Fibroblast of lung (primary cell): ENCODE measurements at places on chromosomes 16 and 17.
A peak's percentile ranks its signal among the peaks of the same experiment; 100 is the strongest.

GRCh38 chr17:9408868-9409829 lies 166.5 kb downstream of the STX8 start:
- DNase-seq: no peak

GRCh38 chr16:49776085-49776595 lies 79.8 kb downstream of the ZNF423 start:
- no peak for DNase-seq

- no peak for DNase-seq
Observed at GRCh38 chr17:38507436-38507835, 79.2 kb downstream of the ARHGAP23 start.

- peak; percentile 48 for DNase-seq
Observed at GRCh38 chr16:73794994-73795393, 501.6 kb upstream of the PSMD7 start.
